ENCODE measurements at places on chromosomes 2 and 18. TPM values are rescaled to one million over a fixed set of nuclear protein-coding genes. Genes with fewer than 3 reads are reported as not detected.

KIF1A gene
- 0.75 TPM for total RNA-seq

- DNase-seq: peak; percentile 69
Observed at GRCh38 chr2:48504647-48505327, 25.2 kb upstream of the STON1 start.

DNA sequence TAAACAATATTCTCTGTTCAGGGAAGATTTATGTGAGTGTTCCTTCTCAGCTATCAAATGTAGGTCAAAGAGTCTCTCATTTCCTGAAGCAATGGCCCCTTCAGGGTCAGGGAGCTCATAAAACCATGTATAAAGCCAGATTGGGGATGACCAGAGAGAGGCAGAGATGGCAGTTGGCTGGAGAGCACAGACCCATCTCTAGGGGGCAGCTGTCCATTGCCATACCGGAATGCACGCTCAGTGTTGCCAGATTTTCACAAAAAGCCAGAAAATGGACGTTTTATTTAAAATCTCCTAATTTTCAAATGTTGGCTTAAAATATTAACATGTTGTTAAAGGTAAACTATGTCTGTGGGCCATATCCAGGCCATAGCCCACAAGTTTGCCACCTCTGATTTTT, 1920.7 kb upstream of the CELF4 start:
- DNase-seq: no peak

HYCC2 gene
- 3.6 TPM for total RNA-seq

All from LHCN-M2 (cell line).